Suppressor macrophage (primary cell): ENCODE measurements at places on chromosomes 2 and 18.

- no peak for DNase-seq
Measured at GRCh38 chr2:101354420-101355311, 32.6 kb downstream of the CREG2 start.

GRCh38 chr2:170771421-170771937, 1.3 kb downstream of the ERICH2 start:
- no peak for DNase-seq

- DNase-seq: no peak
Measured at GRCh38 chr2:174053355-174054151, 88.4 kb upstream of the SP3 start.

- no peak for DNase-seq
Measured at GRCh38 chr2:170101789-170102188, 76.2 kb upstream of the MYO3B start.

GRCh38 chr2:16553226-16553625, 112.4 kb downstream of the CYRIA start:
- peak; percentile 72 for DNase-seq
